ENCODE measurements at places on chromosomes 12 and 14.

DNA sequence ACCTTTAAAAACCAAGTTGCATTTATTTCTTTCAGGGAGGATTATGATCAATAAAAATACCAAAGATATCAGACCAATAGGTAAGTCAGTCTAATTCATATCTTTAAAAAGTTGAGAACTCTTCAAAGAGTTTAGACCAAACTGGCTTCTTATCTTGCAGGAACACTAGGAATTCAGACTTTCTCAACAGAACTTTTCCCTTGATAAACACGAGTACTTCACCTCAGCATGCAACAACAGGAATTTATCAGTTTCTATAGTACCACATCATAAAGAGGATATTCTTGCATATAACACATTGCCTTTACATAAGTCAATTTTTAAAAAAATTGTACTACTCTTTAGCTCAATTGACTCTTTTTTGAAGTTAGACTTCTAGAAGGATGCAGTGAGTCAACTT, 68.2 kb downstream of the DNAI7 start:
- no peak for DNase-seq

DNA sequence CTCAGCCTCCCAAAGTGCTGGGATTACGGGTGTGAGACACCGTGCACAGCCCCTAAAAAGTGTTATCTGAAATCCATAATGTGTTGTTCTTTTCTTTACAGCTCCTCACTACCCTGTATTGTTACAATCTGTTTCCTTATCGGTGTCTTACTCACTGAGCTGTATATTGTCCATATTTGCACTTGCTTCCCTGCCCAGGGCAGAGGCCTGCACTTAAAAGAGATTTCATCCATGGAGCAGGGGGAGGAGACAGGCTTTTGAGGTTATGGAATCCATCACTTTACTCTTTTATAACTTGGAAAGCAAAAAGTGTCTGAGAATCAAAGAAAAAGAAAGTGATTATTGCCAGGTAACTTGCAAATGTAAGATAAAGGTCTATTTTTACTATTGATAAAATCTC, 251.0 kb downstream of the DIO2 start:
- no peak for DNase-seq

- DNase-seq: no peak
These were observed 10.0 kb downstream of the SLC39A9 start for GRCh38 chr14:69408331-69408960.

DNA sequence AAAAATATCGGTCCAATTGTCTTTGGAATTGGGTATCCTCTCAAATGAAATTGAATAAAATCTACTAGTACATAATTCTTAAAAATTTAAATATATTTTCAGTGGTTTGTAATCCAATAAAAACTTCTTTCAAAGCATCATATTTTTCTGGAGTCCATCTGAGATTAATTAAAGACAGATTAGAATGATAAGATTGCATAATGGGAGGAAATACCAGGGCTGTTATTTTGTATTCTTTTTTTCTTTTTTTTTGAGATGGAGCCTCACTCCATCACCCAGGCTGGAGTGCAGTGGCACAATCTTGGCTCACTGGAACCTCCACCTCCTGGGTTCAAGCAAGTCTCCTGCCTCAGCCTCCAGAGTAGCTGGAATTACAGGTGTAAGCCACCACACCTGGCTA, 103.8 kb downstream of the TMTC3 start:
- no peak for DNase-seq

DNA sequence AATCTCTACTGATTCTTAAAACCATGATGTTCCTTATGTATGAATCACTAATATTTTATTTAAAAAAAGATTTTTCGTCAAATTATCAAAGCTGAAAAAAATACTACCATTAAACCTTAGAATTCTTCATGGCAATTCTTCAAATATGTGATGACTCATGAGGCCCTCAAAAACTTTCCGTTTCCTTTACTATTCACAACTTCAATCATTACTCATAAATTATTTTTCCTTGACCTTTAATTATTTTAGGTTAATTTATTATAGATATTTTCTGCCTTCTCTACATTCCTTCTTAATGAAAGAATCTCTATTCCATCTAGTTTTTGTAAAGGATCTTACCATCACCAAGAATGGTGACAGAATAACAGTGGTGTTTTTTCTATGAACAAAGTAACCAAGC, 162.1 kb upstream of the SOX5 start:
- DNase-seq: no peak

GRCh38 chr14:94161981-94162380, 12.1 kb upstream of the PPP4R4 start:
- no peak for DNase-seq

DNA sequence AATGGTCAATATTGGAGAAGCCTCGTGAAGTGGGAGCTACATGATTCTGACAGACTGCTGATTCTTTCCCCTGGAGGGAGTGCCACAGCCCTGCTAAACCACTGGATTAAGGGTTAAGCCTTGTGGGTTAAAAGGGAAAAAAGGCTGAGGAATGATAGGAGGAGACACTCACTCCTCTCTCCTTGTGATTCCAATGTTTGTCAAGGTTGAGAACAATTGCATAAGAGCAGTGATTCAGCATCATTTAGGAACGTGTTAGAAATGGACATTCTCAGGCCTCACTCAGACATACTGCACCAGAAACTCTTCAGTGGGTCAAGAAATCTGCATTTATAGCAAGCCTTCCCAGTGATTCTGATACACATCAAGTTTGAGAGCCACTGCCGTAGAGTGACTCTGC, 87.8 kb upstream of the GZMB start:
- no peak for DNase-seq

GRCh38 chr14:86796221-86797074, 1196.5 kb downstream of the GALC start:
- no peak for DNase-seq

GRCh38 chr14:54650331-54650958, 83.5 kb downstream of the SAMD4A start:
- DNase-seq: no peak

- no peak for DNase-seq
These were observed 48.2 kb upstream of the PLXNC1 start for GRCh38 chr12:94100211-94100627.

DNA sequence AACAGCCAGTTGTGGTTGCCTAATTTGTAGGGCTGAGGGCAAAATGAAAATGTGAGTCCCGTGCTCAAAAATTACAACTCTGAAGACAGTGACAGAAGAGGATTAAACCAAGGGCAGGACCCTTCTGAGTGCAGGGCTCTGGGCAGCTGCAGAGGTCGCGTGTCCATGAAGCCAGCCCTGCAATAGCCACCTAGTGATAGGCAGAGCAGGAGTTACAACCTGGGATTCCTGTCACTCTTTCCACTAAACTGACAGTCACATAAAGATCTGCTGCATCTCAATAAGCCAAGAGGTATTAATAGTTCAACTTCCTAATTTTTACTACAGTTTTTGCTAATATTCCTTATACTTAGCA, 94.1 kb downstream of the SLC2A13 start:
- DNase-seq: no peak

- no peak for DNase-seq
These were observed 76.6 kb downstream of the LRP6 start for GRCh38 chr12:12190087-12190809.

DNA sequence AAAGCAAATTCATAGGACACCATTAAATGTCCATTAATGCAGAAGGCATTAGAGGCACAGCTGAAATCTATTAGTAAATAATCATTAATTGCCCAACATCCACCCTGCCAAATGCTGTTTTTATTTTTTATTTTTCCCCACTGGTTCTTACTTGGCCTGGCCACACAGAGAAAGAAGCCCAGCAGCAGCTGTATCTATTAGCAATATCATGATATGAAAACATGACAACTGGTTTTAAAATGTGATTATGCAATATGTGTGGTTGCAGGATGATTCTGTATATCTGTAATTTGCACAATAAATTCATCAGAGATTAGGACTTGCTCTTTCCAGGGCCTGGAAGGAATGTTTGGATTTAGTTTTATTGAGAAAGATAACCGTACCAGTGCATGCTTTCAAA, 44.9 kb downstream of the SIX6 start:
- DNase-seq: no peak
